NCI-H69 (cell line): ENCODE measurements at places on chromosomes 1 and 21.

DNA sequence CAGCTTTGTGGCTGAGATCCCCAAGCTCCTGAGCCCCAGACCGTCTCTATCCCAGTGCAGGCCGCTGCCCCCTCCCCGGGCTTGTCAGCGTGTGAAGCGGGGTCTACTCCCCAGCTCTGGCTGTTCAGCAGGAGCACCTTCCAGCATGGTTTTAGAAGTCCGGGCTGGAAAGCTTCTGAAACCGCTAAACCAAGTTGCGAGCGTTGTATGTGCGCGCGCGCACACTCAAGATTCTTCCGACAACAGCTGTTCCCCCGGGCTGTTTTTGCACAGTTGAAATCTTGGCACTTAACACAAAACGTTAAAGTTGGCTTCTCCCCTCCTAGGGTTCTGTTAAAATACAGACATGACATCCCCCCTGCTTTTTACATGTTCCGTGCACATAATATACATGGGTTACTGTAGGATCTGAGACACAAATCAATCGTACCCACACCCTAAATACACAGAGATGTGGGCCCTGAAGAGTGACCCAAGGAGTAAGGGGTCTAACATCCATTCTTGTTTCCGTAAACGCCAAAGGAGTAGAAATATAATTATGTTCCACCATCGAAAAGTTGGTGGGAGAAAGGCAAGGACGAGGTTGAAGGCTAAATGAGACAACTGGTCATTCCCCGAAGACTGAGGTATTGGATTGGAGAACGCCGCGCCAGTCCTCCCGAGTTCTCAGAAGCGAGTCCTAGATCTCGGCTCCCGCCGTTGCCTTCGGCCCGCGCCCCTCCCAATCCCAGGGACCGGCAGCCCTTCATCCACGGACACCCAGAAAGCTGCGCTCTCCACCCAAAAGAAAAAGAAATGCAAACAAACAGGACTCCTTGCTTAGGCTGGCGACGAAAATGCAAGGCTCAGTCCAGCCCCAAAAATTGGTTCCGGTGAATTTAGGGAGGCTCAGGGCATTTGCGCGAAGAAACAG, 1.3 kb downstream of the TBX15 start:
- DNase-seq = no peak

GRCh38 chr1:28927648-28928313, 13.4 kb downstream of the EPB41 start:
- peak; percentile 93 for DNase-seq

- peak; percentile 64 for DNase-seq
Observed at GRCh38 chr1:32179193-32179442, 357 bp upstream of the TXLNA start.

DNA sequence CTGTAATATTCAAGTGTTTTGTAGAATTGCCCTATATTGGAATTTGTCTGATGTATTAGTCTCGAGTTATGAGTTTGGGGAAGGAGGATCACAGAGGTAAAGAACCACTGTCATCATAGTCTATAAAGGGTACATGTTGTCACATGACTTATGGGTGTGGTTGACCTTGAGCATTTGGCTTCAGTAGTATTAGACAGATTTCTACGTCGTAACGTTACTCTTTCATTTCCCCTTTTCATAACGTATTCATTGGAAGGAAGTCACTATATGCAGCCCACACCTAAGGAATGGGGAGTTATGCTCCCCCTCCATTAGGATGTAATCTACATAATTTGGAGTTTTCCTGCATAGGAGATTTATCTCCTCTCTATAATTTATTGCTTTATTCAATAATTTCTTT, 110.1 kb upstream of the VAV3 start:
- DNase-seq = no peak

- DNase-seq = no peak
Observed at GRCh38 chr1:244052728-244053312, 1.7 kb downstream of the ZBTB18 start.

- DNase-seq = peak; percentile 93
Observed at GRCh38 chr21:33362044-33362555, 37.3 kb downstream of the IFNAR1 start.

DNA sequence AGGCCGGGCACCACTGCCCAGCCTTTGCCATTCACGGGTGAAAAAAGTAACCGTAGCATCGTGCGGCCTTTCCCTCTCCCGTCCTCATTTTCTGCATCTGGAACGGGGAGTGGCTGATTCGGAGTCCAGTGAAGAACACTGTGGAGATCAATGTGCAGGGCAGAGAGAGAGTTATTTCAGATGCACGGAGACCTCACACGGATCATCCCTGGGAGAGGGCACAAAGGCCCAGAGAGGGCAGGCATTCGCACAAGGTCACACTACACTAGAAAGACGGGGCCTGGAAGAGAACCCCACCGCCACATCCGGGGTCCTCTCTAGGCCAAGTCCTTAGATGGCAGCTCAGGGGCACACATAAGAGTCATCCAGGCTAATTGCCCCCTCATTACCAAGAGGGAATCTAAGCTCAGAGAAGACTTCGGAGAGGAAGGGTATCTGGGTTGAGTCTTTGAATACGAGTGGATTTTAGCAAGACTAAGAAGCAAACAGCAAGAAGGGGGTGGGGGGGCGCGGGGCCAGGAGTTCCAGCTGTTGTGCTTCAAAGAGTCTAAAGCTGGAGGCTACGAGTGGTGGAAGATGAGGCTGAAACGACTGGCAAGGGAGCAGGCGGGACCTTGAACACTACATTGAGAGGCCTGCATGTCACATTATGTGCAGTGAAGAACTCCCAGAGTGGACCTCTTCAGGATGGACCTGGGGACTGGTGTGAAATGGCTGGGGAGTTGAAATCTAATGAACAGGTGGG, 857 bp downstream of the GPX7 start:
- DNase-seq = peak; percentile 43

- no peak for DNase-seq
Observed at GRCh38 chr1:94612525-94613204, 71.1 kb upstream of the F3 start.

DNA sequence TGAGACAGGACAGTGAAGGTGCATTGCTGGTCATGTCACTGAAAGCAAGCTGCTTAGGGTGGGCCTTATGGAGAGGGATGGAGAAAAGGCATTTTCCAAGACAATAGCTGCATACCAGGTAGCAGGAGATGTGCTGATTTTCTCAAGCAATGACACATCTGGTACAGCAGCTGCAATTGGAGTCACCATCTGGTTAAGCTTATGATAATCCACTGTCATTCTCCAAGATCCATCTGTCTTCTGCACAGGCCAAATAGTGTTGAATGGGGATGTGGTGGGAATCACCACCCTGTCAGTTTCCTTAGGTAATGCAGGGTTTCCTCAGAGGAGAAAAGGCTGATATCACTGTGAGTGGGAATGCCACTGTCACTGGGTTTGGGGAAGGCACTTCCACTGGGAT, 54.6 kb downstream of the ADSS2 start:
- peak; percentile 16 for DNase-seq

GRCh38 chr1:228336308-228337030, 70.2 kb downstream of the TRIM11 start:
- DNase-seq = no peak

- DNase-seq = no peak
Observed at GRCh38 chr1:228684607-228685006, 50.7 kb upstream of the RHOU start.

DNA sequence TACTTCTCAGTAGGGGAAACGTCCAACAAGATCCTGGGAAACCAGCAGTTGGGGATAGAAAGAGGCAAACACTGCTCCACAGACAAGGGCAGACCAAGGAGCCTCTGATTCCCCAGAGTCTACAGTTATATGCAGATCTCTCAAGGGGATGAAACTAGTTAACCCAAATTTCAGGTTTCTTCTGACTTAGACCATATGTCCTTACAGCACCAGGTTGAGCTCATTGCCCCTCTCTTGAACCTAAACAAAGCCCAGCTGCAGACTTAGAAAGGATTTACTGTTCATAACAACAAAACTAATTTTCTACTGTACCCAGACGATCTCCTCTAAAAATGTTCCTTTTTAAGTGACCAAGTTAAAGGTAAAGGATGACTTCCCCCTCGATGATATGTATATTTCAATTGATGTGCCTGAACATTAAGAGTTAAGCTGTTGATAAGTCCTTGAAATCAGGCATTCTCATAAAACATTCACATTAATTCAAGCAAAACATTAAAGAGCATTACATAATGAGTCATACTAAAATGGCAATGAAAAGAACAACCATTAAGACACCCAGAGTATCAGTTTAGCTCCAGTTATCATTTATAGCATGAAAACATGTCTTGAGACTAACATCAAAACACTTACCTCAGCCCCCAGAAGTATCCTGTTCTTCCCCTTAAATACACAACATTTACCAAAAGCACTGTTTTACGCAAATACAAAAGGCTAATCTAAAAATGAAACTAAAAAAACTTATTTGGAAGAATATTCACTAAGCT, 24.1 kb downstream of the SMYD3 start:
- peak; percentile 8 for DNase-seq

GRCh38 chr1:32005522-32005921, 8.1 kb upstream of the KHDRBS1 start:
- no peak for DNase-seq

DNA sequence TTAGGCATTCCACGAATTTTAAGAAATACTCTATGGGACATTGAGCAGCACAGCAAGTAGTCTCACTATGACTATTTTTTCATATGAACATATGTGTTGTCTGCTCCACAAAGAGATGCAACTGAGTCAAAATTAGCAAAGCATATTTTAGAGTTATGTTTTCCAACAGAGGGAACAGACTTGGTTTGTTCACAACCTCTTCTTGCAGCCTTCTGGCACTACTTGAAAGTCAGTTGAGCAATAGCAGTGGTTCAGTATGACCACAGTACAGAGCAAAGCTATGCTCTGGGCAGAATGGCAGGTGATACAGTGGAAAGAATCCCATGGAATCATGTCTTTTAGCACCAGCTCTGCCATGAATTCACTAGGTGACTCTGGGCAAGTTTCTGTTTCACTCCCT, 5.2 kb downstream of the CCN1 start:
- no peak for DNase-seq

DNA sequence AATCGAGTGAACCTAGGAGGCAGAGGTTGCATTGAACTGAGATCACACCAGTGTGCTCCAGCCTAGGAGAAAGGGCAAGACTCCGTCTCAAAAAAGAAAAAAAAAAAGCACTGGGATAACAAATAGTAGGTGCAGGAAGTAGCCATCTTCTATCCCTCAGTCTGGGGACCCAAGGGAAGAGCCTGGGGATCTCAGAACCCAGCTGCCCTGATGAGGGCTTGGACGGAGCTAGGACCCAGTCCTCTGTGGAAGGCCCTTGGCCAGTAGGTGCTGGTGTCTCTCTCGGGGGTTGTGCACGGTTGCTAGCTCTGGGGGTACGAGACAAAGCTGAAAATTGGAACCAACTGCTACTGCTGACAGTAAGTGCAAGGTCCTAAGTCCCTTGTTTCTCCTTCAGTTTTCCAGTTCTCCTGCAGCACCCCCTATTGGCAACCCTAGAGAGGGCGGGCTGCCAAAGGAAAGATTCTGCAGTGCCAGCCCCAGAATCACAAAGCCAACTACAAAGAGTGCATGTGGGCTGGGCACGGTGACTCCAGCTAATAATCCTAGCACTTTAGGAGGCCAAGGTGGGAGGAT, 57.6 kb upstream of the KIF1B start:
- DNase-seq = peak; percentile 13

DNA sequence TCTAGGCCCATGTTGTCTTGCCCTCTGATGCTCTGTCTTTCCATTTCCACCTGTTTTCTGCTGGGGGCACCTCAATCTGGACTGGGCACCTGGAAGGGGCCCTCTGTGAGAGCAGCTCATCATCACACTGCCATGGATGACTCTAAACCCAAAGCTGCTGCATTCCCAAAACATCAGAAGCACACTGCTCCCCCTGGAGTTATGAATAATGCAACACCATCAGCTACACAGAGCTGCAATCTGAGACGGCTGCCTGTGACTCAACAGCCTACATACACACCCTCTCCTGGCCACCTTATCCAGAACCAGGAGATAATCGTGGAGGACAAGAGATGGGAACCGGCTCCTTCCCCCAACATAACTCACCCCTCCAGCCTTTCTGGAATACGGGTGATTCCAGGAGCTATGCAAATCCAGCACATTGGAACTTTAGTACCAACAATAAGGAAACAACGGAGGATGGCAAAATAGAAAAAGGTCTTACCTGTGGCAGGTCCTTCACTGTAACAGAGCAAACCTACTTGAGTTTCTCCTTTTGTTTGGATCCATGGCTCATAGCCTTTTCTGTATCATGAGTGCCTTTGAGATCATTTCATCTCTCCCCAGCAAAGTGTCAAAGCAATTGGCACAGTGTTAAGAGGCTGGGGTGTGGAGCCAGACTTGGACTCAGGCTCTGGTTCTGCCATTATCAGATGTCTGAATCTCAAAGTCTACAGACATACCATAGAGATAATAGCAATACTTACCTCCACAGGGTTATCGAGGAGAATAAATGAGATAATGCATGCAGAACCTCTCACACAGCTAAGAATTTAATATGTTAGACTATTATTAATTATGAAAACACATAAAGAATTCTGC, 29.3 kb downstream of the AK2 start:
- peak; percentile 25 for DNase-seq

GRCh38 chr1:205122489-205122882, 708 bp upstream of the RBBP5 start:
- DNase-seq = no peak

- DNase-seq = peak; percentile 89
Observed at GRCh38 chr1:64539781-64540218, 69.9 kb downstream of the CACHD1 start.

DNA sequence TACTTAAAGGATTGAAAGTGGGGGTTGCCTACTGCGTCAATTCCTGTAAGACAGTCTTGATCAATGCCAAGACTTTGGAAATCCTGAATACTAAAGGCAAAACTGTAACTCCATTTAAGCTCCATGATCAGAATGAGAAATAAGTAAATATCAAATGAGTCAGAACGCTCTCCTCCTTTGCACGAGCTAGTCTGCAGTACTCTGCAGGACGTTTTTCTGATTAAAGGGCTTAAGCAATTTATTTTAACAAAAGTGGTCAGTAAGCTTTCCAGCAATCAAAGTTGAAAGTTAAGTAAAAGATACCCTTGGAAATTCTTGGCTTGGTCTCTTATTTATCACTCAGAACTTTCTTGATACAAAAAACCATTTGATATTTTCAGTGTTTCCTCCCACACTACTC, 35.7 kb upstream of the ARHGAP29 start:
- DNase-seq = no peak

DNA sequence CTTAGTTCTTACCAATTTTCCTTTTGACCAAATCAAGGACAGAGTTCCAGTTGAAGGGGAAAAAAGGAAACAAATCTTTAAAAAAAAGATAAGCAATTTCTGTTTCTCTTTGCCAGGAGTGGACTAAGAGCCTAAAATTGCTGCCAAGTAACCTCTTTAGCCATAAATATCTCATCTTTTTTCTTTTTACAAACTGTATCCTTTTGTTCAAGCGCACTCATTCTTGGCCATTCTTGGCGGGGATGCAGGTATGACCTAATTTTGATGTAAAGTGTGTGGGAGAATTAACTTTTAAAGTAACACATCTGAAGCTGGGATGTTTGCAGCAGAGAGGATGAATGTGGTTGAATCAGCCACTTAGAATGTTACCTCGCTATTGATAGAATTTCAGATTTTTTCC, 13.4 kb upstream of the KIF1B start:
- no peak for DNase-seq

- DNase-seq = no peak
Observed at GRCh38 chr1:61978796-61979195, 215.9 kb upstream of the L1TD1 start.
